ENCODE measurements at places on chromosomes 12 and 14. TPM values are rescaled to one million over a fixed set of nuclear protein-coding genes. Genes with fewer than 3 reads are reported as not detected.

The IFI27L1 gene
- 42.1 TPM for total RNA-seq

- H3K4me3 ChIP-seq: peak overlapping the region; percentile 57
- H3K27me3 ChIP-seq: peaks cover 8% of the 10 kb centered on the region
Measured at GRCh38 chr12:67630373-67631088, 18.0 kb upstream of the DYRK2 start.

DNA sequence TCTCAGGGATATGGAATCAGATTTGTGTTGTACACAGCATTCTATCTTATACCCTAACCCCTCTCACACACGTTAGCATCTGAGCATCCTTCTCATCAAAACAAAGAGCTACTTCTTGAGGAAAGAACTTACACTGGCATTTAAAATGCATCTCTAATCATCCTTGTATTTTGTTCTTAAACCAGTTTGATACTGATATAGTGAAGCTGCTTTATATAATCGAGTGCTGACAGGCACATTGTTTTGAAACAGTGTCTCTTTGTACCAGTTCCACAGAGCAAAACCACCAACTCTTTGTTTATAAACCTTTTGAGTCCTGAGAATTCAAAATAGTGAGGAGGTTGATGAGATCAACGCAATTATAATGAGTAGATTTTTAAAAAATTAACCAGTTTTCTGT lies 8.8 kb downstream of the GPR33 start:
- no peaks in the 10 kb centered on the region for H3K36me3 ChIP-seq
- no peak overlapping the region for H3K27ac ChIP-seq
- no peaks in the 10 kb centered on the region for H3K4me1 ChIP-seq
- DNase-seq: no peak

GRCh38 chr14:36509069-36509917 lies 10.7 kb downstream of the NKX2-1 start:
- H3K27me3 ChIP-seq: peaks cover 82% of the 10 kb centered on the region
- peaks cover 6% of the 10 kb centered on the region for H3K36me3 ChIP-seq
- no peak overlapping the region for H3K27ac ChIP-seq
- DNase-seq: no peak
- H3K4me3 ChIP-seq: no peak overlapping the region

- no peak overlapping the region for H3K27ac ChIP-seq
- H3K4me3 ChIP-seq: no peak overlapping the region
- DNase-seq: no peak
- H3K36me3 ChIP-seq: no peaks in the 10 kb centered on the region
Measured at GRCh38 chr12:43883748-43884147, 47.9 kb downstream of the TMEM117 start.

The OR6C76 gene
- not detected for total RNA-seq

The IAPP gene
- not detected for total RNA-seq

DNA sequence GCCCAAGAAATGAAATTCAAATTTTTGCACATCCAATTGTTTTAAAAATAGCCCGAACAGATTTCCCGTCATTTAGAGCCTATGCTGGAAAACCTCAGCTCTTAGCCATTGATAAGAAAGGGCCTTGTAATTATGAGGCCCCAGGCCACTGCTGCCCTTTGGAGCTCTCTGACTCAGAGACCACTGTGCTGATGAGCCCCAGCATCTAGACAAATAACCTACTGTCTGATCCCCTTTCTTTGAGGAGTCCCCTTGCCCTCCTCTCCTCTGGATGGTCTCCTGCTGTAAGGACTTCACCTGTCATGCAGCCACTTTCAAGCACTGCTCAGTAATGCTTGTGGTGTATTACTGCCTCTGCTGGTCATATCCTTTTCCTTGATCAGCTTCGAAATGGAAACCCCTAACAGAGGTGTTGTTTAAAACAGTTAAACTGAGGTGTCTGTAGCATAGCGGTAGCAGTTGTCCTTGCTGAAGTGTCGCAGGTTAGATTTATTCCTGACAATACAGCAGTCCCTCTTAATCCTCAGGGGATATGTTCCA lies 159.9 kb upstream of the SRRM4 start:
- DNase-seq: no peak
- no peaks in the 10 kb centered on the region for H3K4me1 ChIP-seq
- H3K4me3 ChIP-seq: no peak overlapping the region
- no peak overlapping the region for H3K27ac ChIP-seq

The GPR132 gene
- total RNA-seq: 44.2 TPM
